ENCODE measurements at places on chromosomes 16 and 17. TPM values are rescaled to one million over a fixed set of nuclear protein-coding genes. Genes with fewer than 3 reads are reported as not detected.

Gene NKD1
- 48.2 TPM for polyA plus RNA-seq

Gene ZG16
- polyA plus RNA-seq, result not detected

Gene PDIA2
- polyA plus RNA-seq, result 0.25 TPM

Gene TP53TG3B
- polyA plus RNA-seq, result not detected

Gene CD19
- polyA plus RNA-seq, result 0.51 TPM

Gene CA5A
- 0.10 TPM for polyA plus RNA-seq

Gene PERCC1
- polyA plus RNA-seq, result 3.2 TPM

Gene CDRT15L2
- not detected for polyA plus RNA-seq

Gene KRTAP17-1
- not detected for polyA plus RNA-seq

Gene FA2H
- 4.4 TPM for polyA plus RNA-seq

- DNase-seq, result no peak
Measured at GRCh38 chr17:21204935-21205334, 9.0 kb downstream of the TMEM11 start.

- no peak for DNase-seq
Measured at GRCh38 chr17:44121997-44122815, 1.2 kb downstream of the HDAC5 start.

DNA sequence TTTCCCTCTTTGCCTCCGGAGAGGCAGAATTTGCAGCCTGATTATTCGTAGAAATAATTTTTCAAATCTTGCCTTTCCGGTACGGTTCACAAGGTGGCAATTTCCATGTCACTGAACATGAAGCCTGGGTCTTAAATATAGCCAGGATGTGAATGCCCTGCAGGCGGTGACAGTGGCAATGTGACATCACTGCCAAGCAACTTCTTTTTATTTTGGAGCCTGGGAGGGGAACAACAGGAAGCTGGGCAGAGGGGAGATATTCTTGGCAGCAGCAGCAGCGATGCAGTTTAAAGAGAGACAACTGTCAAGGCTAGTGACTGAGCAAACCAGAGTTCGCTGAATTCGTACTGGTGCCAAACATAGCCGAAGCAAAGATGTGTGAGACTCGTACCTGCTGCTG is 171.1 kb downstream of the SNX29 start:
- no peak for DNase-seq

DNA sequence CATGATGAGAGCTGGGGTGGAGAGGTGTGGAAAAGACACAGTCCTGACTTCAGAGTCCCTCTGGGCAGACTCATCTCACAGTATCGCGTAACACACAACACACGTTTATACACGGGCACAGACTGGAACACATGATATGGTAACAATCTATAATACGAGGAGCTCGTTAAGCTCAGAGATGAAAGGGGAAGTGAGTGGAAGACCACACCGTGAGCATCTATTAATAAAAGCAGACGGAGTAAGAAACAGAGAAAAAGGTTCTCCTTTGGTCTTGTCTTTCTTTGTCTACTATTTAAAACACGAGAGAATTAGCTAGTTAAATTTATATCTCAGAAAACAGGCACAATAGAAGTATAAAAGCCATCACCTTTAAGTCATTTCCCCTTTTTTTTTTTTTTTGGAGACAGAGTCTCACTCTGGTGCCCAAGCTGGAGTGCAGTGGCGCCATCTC is 13.5 kb downstream of the ANKRD11 start:
- DNase-seq, result no peak

DNA sequence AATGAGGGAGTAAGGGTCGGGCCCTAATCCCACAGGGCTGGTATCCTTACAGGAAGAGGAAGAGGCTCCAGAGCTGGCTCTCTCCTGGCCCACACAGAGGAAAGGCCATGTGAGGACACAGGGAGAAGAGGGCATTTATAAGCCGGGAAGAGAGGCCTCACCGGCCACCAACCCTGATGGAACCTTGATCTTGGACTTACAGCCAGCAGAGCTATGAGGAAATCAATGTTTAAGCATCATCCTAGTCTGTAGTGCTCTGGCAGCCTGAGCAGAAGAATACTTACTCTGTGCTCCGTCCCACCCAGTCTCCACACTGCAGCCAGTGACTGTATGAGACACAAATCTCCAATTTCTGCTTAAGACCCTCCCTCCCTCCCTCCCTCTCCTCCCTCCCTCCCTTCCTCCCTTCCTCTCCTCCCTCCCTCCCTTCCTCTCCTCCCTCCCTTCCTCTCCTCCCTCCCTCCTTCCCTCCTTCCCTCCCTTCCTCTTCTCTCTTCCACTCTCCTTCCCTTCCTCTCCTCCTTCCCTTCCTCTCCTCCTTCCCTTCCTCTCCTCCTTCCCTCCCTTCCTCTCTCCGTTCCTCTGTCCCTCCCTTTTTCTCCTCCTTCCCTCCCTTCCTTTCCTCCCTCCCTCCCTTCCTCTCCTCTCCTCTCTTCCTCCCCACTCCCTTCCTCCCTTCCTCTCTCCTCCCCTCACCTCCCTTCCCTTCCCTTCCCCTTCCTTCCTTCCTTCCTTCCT is 8.9 kb upstream of the TMEM220 start:
- DNase-seq, result no peak

DNA sequence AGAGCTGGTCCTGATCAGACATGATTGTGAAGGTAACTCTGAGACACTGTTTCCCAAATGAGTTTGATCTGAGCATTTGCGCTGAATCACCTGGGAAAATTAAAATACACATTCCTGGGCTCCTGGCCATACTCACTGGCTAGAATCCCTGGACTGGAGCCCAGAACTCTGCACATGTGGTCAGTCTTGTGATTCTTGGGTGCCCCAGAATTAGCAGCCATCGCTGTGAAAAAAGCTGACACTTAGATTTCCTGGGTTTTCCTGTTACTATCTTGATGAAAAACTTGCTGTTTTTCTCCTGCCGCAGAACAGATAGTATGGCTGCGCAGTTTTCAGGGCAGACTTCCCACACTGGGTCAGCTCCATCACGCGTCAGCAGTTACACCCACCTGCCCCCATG is 24.6 kb downstream of the NECAB2 start:
- DNase-seq, result no peak

GRCh38 chr16:27320261-27321012 is 6.7 kb downstream of the IL4R start:
- no peak for DNase-seq

GRCh38 chr17:4850246-4850645 is 17.1 kb downstream of the MINK1 start:
- no peak for DNase-seq

GRCh38 chr17:79466562-79467350 is 144.1 kb downstream of the RBFOX3 start:
- DNase-seq, result no peak

GRCh38 chr16:74601126-74601871 is 5.6 kb downstream of the GLG1 start:
- no peak for DNase-seq

GRCh38 chr17:74917430-74917829 is 5.6 kb downstream of the USH1G start:
- no peak for DNase-seq

DNA sequence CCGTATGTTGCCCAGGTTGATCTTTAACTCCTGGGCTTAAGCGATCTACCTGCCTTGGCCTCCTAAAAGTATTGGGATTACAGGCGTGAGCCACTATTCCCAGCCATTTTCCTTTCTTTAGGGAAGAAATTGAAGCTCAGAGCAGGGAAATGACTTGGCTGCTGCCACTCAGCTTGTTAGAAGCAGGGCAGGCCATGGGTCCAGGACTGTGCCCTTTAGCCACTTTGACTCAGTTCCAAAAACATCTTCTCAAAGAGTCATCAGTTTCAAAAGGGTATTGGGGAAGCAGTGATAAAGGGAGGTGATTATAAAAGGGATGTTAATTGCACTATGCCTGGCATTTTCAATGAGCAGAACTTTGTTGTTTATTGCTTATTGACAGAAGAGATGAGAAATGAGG is 402.8 kb downstream of the SNX29 start:
- no peak for DNase-seq

GRCh38 chr16:87608400-87608985 is 6.2 kb downstream of the JPH3 start:
- peak; percentile 47 for DNase-seq

DNA sequence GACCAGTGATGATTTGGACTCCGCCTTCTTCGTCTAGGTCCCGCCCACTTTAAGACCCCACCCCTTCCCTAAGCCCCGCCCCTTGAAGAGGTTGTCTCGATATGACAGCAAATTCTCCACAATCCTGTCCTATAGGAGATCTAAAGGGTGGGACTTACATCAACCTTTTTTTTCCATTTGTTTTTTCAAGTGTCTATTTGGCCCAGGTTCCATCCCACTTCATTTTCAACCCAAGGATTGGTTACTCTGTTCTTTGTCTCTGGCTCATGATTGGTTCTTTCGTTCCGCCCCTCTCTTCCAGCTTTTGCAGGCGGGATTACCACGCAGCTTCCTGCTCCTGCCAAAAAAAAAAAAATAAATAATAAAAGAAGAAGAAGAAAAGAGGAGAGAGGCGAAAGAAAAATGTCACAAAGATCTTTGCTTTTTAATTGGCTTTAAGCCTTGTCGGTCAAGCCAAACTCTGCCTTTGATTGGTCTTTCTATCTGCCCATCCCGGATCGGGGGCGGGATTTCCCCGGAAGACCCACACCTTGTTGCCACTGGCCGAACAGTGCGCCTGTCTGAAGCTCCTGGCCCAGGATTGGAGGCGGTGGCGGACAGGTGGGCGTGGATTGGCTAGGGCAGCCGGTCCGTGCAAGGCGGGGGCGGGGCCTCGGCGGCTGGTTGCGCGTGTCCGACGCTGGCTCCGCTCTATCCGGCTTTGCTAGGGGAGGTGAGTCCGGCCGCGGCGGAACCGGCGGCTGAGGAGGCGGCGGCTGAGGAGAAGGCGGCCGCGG is 1.2 kb upstream of the NLK start:
- DNase-seq, result peak; percentile 100

DNA sequence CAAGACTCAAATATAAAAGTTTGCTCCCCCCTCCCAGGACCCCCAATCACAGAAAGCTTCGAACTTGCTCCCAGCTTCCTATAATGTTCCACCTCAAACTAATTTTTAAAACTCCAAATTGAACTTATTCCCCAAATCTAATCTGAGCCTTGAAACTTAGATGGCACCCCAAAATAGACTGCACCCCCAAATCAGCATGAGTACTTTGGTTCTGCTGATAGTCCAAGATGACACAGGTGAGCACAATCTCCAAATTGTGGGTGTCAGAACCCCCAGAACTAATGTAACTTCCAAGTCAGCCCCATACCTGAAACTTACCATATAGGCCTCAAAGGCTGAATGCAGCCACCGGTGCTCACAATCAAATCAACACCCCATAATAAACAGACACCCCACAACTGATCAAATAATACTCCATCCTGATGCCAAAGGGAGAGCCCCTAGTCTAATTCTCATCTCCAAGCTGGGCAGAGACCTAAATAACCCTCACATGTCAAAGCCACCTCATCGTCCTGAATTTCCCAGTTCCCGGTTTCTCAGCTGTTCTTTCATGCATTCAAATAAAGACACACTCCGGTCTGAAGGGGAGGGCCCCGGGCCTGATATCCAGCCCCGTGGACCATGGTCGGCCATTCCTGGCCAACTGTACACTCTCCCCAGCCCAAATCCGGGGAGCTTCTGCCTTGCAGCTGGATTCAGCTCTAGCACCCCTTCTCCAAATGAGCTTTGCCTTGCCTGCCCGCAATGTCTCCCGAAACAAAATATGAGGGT is 1.8 kb upstream of the BCL6B start:
- no peak for DNase-seq

- DNase-seq, result peak; percentile 46
Measured at GRCh38 chr16:8173111-8173644, 417.1 kb downstream of the TMEM114 start.

DNA sequence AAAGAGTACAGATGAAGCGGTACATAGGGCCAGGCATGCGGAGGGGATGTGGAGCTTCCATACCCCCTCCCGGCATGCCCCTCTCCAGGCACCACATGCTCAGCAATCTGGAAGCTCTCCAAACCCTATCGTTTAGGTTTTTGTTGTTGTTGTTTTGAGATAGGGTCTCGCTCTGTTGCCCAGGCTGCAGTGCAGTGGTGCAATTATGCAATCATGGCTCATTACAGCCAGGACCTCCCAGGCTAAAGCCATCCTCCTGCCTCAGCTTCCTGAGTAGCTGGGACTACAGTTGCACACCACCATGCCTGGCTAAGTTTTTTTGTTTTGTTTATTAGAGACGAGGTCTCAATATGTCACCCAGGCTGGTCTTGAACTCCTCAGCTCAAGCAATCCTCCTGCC is 50.8 kb downstream of the WWOX start:
- no peak for DNase-seq

GRCh38 chr17:81200695-81201580 is 21.8 kb downstream of the CEP131 start:
- DNase-seq, result no peak

GRCh38 chr16:58661199-58661830 is 23.3 kb downstream of the SLC38A7 start:
- DNase-seq, result peak; percentile 27

- no peak for DNase-seq
Measured at GRCh38 chr16:11417487-11417886, 72.2 kb downstream of the RMI2 start.

Measured in right lung (tissue), 10 donors.